Right renal pelvis (tissue), 4 donors: ENCODE measurements at places on chromosomes 2 and 18. TPM values are rescaled to one million over a fixed set of nuclear protein-coding genes. Genes with fewer than 3 reads are reported as not detected.

SEPTIN2 gene
- 635 TPM for polyA plus RNA-seq

GRCh38 chr2:149342509-149342908 is 12.1 kb downstream of the LYPD6 start:
- no peak for DNase-seq

TMEM247 gene
- not detected for polyA plus RNA-seq

ACMSD gene
- polyA plus RNA-seq, result 44.7 TPM

GRCh38 chr2:222582928-222583327 is 73.0 kb downstream of the FARSB start:
- no peak for DNase-seq

GRCh38 chr2:127101048-127101611 is 5.8 kb downstream of the BIN1 start:
- DNase-seq, result no peak

GRCh38 chr2:187655001-187655400 is 100.8 kb upstream of the TFPI start:
- DNase-seq, result no peak

DNA sequence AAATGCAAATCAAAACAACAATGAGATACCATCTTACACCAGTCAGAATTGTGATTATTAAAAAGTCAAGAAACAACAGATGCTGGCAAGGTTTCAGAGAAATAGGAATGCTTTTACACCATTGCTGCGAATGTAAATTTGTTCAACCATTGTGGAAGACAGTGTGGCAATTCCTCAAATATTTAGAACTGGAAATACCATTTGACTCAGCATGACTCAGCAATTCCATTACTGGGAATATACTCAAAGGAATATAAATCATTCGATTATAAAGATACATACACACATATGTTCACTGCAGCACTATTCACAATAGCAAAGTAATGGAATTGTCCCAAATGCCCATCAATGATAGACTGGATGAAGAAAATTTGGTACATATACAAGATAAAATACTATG is 516.7 kb downstream of the ERBB4 start:
- no peak for DNase-seq

DNA sequence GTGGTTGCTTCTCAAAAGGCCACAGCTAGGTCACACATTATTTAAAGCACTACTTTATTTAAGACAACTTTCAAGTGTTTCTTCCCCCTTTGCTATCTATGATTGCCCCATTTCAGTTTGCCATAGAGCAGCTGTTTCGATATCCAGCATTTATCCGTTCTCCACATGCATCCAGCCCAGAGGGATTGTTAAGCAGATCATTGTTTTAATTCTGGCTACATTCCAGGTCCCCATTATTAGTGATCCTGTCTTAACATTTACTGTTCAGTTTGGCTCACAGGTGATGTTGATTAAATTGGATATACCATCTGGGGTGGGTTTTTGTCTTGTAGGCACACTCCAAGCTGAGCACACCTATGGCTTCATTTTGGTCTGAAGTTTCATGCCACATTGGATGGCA is 638.7 kb downstream of the ZEB2 start:
- DNase-seq, result no peak

HRH4 gene
- 0.09 TPM for polyA plus RNA-seq

DNA sequence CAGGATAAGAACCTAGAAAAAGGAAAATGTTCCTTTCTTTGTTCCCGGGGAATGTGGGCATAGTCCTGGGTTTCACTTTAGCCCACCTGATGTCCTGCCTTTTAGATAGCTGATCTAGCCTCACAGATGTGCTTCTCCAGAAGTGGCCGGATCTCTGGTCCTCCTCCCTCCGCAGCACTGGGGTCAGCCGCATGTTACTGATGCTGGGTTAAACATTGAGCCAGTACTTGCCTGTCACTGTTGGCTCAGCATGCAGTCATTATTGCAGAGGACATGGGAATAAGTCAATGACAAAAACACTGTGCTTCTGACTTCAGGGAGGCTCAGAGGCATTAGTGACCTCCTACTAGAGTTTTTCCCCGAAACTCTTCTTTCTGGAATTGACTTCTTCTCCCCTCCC is 27.6 kb downstream of the NCK2 start:
- DNase-seq, result no peak

MEP1B gene
- polyA plus RNA-seq, result 0.14 TPM

- DNase-seq, result no peak
Measured at GRCh38 chr18:10530002-10530401, 4.2 kb downstream of the NAPG start.

GRCh38 chr2:197760293-197760657 is 24.8 kb downstream of the BOLL start:
- no peak for DNase-seq

- DNase-seq, result no peak
Measured at GRCh38 chr2:47064106-47064505, 91.0 kb downstream of the STPG4 start.

SAG gene
- 0.10 TPM for polyA plus RNA-seq

FAM117B gene
- 32.7 TPM for polyA plus RNA-seq

GRCh38 chr2:27288610-27289009 is 6.4 kb downstream of the TRIM54 start:
- DNase-seq, result no peak

GRCh38 chr2:240701736-240702639 is 10.3 kb downstream of the AQP12A start:
- no peak for DNase-seq

- DNase-seq, result no peak
Measured at GRCh38 chr2:217151509-217152206, 291.8 kb upstream of the TNP1 start.

DNA sequence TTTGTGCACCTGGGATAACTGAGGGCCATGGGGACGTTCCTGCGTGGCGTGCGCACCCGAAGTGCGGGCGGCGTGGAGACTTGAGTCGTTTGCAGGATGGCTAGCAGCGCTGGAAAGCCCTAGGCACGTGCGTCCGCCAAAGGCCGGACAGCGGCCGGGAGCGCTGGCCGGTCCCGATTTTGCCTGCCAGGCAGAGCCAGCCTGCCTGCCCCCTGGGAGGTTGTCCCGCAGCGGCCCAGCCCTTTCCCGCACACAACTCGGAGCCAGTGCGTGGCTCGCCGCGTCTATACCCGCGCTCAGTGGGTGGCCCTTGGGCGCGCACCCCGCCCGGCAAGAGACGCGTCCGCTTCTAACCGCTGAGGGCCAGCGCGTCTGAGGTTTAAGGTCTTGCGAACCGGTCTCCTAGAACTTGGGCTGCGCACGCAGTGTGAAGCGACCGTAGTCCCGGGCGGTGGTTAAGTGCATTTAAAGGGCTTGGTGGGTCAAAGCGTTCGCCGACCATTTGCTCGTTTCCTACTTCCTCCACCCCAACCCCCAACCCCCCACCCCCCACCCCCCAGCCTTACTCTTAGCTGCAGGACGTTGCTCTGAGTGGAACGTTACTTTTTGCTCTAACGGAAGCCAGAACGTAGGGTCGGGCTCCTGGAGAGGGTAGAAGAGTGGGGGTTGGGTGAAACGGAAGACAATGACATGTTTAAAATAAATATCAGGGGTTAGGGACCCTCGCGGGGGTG is 627 bp downstream of the CDCA7 start:
- DNase-seq, result peak; percentile 16

DNA sequence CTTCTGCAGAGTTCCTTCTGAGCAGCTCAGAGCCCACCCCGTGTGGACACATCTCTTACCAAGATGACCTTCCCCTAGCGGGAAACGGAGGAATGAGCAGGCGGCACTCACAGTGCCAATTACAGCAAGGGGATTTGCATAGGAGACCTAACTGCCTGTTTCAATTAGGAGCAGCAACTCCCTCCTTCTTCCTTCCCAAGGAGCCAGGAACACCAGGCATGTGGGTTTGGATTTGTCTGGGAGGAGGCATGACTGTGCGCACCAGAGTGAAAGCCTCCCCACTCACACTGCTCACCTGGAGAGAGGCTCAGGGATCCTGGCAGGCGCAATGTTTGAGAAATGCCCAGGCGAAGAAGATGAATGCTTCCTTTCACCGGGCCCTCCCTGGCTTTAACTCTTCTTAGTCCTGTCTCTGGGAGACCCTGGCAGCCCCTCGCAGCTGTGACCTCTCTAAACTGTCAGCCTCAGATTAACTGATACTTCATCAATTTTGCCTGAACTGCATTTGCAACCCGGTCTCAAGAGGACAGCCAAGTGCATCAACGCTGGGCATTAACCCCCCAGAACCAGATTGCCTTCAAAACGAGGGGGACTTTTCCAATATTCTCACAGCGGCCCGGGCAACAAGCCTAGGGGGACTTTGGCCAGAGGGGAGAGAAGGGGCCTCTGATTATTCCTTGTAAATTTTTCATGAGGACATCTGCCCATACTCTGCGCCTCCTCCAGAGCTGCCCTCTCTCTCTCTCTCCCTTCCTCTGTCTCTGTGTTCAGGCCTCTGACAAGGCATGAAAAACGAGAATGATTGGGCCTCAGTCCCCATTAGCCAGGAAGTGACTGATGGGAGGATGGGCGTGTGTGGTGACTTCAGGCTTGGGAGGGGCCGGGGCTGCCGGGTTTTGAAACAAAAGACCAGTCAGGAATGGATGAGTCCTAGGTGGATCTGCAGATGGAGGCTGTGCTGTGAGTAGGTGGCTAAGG is 93.8 kb downstream of the CMPK2 start:
- no peak for DNase-seq

KLHL14 gene
- 29.2 TPM for polyA plus RNA-seq

DNA sequence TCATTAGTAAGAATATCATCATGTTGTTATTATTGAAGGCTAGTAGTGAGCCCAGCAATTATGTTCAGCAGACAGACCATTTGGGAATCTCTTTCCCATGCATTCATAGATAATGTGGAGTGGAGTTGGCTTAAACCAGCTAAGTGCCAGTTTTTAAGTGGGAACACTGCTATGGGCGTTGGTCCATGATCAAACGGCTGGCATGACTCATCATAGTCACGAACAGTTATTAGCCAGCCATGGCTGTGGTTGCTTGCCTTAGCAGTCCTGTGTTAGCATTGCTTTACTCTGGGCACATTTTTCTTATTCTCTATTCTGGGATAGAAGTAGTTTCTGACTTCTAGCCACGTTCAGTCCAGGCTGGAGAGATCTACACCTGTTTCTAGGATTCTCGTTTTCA is 17.7 kb downstream of the EIF4E2 start:
- DNase-seq, result no peak

GRCh38 chr2:147451902-147452515 is 392.8 kb upstream of the ACVR2A start:
- DNase-seq, result no peak

GRCh38 chr2:74759986-74760385 is 73.9 kb upstream of the HK2 start:
- DNase-seq, result no peak

DNA sequence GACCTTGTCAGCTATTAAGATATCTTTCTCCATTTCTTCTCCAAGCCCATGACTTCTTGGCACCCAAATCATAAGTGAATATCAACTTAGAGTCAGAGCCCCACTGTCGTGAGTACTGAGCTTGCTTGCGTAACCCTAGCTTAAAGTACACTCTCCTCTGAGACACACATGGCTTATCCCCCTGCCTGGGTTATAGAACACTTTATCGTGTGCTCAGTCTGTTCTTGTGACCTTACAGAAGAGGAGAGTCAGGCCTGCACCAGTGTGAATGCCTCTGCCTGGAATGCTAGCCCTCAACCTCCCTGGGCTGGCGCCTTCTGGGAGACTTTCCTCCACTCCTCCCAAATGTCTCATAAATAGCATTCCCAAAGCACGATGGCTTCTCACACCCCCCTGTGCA is 79.3 kb downstream of the CEP192 start:
- DNase-seq, result no peak

DNA sequence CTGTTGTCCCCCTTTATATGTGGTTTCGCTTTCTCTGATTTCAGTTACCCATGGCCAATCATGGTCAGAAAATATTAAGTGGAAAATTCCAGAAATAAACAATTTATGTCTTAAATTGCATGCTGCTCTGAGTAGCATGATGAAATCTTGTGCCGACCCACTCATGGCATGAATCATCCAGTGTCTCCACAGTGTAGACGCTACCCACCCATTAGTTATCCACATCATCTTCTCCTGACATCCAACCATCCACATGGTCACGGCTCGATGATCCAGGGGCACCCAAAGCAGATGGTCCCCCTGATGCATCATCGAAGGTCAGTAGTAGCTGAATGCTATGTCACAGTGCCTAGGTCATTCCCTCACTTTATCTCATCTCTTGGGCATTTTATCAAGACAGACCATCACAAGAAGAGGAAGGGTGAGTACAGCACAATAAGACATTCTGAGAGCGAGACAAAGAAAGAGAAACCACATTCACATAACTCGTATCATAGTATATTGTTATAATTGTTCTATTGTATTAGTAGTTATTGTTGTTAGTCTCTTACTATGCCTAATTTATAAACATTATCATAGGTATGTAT is 44.1 kb upstream of the ACKR3 start:
- no peak for DNase-seq

GBX2 gene
- polyA plus RNA-seq, result 0.24 TPM

GRCh38 chr2:28327581-28327955 is 65.1 kb upstream of the FOSL2 start:
- no peak for DNase-seq

- DNase-seq, result no peak
Measured at GRCh38 chr2:162422894-162423293, 79.0 kb downstream of the GCA start.
